NCI-H1930 (cell line): ENCODE measurements at places on chromosomes 2 and 18.

DNA sequence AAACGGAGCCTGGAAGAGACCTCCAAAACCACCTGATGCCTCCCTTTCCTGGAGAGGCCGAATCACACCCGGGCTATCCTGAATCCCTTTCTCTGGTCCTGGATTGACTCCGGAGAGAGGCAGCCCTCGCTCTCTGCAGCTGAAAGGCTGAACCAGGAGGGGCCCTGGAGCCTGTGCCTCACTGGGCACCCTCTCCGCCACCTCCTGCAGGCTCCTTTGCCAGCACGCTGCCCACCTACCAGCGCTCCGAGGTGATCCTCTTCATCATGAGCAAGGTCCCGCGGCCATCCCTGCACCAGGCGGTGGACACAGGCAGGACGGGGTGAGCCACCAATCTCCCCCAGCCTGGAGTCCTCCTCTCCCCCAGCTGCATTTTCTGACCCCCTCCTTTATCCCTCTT, 35.7 kb downstream of the POMC start:
- DNase-seq: no peak

DNA sequence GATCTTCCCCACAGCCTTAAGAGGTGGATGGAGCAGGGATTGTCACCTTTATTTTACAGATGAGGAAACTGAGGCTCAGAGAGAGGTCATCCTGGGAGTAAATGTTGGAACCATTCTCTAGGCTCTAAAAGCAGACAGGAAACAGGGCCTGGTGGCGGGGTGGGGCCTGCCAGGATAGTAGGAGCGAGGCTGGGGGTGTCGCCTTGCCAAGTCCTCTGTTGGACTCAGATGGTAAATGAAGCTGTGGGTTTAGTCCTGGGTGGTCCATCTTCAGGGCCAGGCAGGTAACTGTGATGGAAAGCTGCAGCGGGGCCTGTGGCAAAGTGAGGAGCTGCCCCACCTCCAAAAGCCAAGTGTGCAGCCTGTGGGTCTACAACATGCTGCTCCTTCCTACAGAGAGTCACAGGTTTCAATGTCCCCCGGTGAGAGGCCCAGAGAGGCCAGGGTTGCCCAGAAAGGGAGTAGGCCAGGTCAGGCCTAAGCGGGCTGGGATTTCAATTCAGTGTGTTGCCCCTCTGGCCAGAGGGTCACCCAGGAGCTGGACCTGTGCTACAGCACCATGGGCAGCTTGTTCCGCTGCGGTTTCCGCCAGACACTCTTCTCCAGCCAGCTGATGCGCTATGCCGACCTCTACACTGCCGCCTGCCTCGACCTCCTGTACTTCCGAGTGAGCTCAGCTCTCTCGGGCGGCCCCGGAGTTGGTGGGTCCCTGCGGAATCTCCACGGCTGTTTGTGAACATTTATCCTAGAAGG, 6.6 kb downstream of the NT5DC4 start:
- no peak for DNase-seq

GRCh38 chr2:156156580-156156979, 175.9 kb downstream of the NR4A2 start:
- DNase-seq: no peak

DNA sequence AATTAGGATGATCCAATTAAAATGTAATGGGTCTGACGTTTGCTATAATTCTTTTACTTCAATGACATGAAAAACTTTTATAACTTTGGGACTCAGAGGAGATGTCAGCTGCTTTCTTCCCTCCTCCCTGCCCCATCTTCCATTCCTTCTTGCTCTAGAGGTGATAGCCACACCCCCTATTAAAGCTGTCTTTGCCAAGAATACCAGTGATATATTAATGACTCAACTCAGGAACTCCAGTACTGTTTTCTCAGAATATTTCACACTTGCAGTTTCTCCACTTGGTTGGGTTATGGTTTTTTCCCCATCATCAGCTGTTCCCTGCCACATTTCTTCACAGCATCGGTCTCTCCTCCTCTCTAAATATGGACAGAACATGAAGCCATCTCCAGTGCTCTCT, 184.0 kb downstream of the KCNE4 start:
- no peak for DNase-seq

GRCh38 chr2:128282976-128283810, 35.5 kb downstream of the HS6ST1 start:
- DNase-seq: no peak

DNA sequence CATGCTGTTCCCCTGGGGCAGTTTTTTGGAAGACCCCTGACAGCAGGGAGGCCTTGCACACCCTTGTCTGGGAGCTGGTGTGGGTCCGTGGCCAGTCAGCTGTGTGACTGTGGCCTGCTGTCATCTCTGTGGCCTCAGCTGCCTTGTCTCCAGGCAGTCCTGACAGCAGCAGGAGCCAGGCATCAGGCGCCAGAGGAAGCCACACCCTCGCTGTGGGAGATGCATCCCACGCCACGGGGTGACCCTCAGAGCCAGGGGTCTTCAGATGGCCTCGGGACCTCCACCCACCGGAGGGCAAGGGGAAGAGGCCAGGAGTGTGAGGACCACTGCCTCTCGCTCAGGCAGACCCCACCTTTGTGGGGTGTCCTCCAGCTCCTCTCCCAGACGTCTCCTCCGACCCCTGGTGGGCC, 5.0 kb downstream of the BOK start:
- DNase-seq: no peak

DNA sequence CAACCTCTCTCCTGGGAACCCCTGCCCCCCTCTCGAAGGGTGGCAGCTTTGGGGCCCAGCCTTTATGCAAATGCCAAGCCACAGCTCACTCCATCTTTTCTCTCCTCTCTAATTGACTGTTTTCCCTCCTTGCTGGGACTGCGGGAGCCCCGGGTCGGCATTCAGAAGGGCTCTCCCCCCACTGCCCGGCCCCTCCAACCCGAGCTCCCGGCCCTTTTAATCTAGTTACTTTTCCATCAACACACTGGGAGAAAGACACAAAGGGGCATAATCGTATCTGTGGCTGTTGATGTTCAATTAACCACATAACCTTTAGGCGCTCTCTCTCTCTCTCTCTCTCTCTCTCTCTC, 95.4 kb downstream of the INHBB start:
- no peak for DNase-seq

DNA sequence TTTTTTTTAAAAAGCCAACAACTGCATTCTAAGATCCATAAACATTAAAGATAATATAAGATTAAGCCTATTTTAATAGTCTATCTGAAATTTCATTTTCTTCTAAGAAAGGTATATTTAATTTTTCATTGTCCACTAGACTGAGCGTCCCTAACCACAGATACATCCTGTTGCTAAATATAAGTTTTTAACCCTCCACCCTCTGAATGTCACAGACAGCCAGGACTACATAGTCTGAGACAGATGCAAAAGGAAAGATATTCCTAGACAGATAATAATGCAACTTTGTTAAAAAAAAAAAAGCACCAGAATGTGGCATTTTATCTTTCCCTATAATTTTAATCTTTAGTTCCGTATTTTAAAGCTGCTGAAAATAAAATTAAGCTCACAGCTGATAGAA, 114.6 kb downstream of the ZEB2 start:
- DNase-seq: no peak
